ENCODE measurements at places on chromosomes 13 and 19.

GRCh38 chr19:30557212-30557611 is 185.0 kb downstream of the ZNF536 start:
- no peak for DNase-seq

GRCh38 chr19:19039901-19040300 is 6.5 kb downstream of the ARMC6 start:
- DNase-seq, result no peak

GRCh38 chr13:109163037-109163379 is 533.6 kb downstream of the MYO16 start:
- no peak for DNase-seq

GRCh38 chr19:55355213-55355821 is 798 bp upstream of the COX6B2 start:
- no peak for DNase-seq

- no peak for DNase-seq
These were observed 327.3 kb downstream of the ATP8A2 start for GRCh38 chr13:25699056-25699455.

GRCh38 chr19:39078436-39079200 is 5.5 kb upstream of the ACP7 start:
- peak; percentile 88 for DNase-seq

- no peak for DNase-seq
These were observed 138.3 kb upstream of the NBEA start for GRCh38 chr13:34803756-34804155.

DNA sequence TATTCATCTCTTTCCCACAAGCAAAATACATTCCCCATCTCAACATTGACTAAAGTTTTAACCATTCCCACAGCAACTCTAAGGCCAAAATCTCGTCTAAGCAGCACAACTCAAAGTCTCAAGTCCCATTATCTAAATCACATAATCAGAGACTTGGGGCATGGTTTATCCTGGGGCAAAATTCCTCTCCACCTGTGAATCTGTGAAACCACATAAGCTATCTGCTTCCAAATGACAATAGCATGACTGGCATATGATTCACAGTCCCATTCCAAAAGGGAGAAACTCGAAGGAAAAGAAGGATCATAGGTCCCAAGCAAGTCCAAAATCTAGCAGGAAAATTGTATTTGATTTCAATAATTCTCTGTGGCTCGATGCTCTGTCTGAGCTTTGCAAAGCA is 73.0 kb downstream of the ANKRD10 start:
- no peak for DNase-seq

DNA sequence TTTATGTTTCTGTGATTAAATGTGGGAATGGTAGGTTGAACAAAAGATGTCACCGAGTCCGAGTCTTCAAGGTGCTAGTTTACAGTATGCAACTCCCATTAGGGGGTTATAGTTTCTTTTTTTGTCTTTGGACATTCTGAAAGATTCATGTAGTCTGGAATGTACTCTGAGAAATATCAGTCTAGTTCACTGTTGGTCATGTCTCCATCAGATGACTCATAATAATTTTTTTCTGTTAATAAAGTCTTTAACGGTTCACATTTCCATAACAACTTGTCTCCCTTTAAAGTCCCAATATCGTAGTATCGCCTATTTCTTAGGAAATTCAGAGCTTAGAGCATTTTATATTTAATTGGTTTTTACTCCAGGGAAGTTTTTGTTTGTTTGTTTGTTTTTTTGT is 13.5 kb upstream of the ESD start:
- DNase-seq, result no peak

GRCh38 chr13:42168496-42168895 is 103.5 kb upstream of the AKAP11 start:
- no peak for DNase-seq

GRCh38 chr19:33812388-33813330 is 16.0 kb downstream of the KCTD15 start:
- DNase-seq, result no peak

- DNase-seq, result peak; percentile 18
These were observed 1531.7 kb upstream of the SPRY2 start for GRCh38 chr13:81872581-81872980.

GRCh38 chr19:15863272-15863671 is 34.6 kb downstream of the CYP4F2 start:
- no peak for DNase-seq

DNA sequence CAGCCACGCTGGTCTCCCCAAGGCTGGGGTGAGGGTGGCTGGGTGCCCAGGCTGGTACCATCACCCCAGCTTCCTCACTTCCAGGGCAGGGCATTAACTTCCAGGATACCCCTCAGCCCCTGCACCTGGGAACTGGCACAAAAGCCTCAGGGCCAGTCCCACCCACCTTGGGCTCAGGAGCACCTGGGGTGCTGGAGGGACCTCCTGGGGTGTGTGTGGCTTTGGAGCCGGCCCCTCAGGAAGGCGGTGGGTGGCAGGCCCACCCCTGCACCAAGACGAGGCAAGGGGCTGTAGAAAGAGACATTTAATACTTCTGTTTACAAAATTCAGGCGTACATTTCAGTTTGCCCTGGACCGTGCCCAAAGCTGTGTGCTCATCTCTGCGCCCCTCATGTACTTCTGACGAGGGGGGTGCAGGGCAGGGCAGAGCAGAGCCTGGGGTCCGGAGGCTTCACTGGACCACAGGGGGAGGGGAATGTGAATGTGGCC is 16.8 kb downstream of the MPND start:
- DNase-seq, result no peak

DNA sequence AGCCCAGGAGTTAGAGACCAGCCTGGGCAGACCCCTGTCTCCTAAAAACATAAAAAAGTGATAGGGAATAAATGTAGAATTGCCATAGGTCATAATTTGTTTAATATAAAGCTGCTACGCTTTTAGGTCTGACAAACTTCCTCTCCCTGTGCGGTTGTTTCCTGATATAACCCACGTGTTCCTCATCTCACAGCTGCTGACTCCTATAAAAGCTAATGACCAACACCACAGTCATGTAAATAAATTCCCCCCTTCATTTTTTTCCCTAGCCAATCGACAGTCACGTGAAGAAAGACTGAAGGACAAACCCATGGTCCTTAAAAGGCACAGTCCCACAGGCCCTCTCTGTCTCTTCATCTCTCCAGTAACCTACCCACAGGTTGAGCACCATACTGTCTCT is 27.5 kb downstream of the ZNF266 start:
- DNase-seq, result no peak

DNA sequence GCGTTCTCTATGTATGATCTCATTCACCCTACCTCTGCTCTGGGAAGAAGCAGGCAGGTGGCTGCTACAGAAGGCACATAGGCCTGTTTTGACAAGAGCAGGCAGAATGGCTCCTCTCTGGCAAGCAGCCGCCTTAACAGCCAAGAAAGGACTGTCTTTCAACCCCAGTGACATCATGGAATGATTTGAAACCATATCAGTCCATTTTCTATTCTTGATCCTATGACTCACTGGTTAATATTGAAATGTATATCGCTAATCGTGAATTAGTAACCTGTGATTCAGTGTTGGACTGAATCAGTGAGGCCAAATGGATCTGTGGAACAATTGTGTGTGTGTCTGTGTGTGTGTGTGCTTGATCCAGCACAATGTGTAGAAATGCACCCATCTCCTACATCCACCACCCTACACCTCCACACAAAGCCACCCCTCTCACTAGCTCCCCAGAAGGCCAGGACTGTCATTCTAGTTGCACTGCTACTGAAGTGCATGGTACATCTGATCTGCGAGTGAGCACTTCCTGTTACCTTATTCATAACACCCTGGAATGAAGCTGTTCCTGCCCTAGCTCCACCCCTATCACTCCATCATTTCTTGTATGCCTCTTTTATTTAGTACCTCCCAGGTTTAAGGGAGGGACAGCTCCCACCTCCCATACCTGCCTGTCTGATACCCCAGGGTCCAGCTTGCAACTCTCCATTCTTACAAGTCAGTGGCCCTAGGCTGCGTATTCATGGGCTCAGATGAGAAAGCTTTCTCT is 460.0 kb downstream of the FOXO1 start:
- no peak for DNase-seq

DNA sequence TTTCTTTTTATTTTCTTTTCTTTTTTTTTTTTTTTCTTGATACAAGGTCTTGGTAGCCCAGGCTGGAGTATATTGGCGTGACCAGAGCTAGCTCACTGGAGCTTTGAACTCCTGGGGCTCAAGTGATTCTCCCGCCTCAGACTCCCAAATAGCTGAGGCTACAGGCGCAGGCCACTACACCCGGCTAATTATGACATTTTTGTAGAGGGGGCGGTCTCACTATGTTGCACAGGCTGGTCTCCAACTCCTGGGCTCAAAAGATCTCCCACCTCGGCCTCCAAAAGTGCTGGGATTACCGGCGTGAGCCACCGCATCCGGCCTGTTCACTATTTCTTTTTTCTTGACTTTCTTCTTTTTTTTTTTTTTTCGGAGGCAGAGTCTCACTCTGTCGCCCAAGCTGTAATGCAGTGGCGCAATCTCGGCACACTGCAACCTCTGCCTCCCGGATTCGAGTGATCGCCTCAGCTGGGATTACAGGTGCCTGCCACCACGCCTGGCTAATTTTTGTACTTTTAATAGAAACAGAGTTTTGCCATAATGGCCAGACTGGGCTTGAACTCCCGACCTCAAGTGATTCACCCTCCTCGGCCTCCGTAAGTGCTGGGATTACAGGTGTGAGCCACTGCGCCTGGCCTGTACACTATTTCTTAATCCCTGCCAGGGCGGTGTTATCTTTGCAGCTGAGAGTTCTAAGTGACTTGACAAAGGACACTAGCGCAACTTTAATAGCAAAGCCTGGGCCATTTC is 37.1 kb upstream of the LSM14A start:
- no peak for DNase-seq

DNA sequence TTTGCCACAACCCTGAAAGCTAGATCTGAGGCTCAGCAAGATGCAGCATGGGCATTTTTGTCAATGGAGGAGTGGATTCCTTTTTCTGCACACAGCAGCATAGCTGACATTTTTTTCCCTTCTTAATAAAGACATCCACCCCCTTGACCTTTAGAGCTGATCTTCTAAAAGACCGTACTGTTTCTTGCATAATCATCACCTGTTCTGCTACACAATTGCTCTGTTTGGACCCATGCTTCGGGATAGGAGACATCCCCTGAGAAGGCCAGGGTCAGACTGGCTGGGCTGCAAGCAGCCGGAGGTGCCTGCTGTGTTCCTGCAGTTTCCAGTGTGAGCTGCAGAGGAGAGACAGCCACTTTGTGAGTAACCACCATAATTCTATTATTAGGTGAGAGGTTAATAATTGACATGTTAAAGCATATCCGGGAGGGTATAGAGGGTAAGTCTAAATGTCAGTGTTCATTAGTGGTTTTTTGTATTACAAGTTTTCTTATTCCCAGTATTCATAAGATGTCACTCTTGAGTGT is 108.5 kb upstream of the C1QTNF9B start:
- DNase-seq, result no peak

DNA sequence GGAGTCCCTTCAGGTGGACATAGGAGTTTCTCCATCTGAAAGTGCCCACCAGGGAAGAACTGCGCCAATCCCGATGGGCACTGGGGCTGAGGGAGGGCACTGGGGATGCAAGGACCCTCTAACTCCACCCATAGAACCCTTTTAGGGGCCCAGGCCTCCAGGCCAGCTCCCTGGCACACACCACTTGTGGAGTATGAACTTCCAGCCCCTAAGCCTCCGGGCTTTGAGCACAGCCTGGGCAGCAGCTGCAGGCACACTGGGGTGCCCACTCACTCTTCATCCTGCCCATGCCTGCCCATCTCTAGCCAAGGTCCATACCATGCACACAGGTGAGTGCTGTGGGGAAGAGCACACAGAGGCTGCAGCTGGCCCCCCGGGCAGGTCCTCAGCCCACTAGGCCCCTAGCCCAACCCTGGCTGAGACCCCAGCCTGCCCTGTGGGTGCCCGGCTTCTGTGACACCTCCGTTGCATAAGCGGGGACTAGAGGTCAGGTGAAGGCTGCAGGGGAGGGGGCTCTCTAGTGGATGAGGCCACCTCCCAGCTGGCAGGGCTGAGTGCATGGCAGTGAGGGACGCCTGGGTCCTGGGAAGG is 14.6 kb upstream of the SLC7A10 start:
- no peak for DNase-seq

DNA sequence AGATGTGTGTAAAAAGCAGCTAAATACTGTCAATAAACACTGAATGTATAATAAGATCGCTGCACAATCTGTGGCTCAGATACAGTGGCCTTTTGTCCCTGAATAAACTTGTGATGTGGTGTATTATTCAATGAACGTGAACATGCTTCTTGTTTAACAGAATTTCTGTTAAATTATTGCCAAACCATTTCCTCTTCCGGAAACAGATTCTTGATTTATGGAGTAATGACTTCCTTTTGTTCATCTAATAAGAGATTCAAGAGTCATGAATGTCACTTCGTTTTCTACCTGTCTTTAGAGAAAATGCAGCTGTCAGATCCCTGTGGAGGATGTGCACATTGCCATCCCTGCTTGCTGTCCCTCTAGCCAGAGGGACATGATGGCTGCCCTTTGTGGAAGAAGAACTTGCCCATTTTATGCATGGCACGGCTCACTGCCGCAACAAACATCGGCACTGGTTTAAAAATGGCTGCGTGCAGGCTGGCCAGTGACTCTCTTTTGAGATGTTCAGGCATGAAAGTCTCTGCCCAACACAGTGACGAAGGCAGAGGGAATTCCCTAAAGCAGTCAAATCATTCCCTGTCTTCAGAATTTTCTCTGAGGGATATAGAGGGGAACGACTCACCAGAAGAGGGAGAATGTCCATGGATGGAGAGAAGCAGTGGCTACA is 3.1 kb upstream of the TNFSF13B start:
- no peak for DNase-seq

DNA sequence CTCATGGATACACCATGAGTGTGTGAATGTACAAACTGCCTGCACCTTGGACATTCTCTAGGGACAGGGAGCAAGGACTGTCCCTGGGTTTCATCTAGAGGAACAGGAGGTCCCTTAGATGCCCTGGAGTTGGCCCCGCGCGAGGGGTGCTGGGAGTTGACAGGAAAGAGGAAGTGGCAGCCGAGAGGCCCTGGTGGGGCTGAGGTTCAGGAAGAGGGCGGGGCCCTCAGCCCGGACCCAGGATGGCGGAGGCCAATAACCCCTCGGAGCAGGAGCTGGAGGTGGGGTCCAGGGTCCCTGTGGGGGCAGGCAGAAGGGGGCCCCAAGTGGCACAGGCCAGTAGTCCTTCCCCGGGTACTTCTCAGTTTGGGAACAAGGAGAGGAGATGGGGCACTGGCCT is 6.9 kb downstream of the PKN1 start:
- DNase-seq, result no peak

- no peak for DNase-seq
These were observed 59.5 kb downstream of the ARHGEF18 start for GRCh38 chr19:7408251-7408650.

GRCh38 chr13:107124129-107124718 is 556.3 kb upstream of the ARGLU1 start:
- DNase-seq, result peak; percentile 19

DNA sequence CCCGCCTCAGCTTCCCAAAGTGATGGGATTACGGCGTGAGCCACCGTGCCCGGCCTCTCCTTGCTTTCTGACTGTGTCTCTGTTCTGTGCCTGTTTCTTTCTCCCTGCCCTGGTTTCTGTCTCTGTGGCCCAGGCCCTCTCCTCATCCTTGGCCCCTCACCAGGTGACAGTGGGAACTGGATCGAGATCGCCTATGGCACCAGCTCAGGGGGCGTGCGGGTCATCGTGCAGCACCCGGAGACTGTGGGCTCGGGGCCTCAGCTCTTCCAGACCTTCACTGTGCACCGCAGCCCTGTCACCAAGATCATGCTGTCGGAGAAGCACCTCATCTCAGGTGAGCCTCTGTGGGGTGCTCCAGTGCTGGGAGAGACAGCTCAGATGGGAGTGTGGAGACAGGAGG is 9.9 kb downstream of the SHKBP1 start:
- DNase-seq, result no peak

All from NCI-H460 (cell line).